Naive thymus-derived CD8-positive, alpha-beta T cell (primary cell): ENCODE measurements at places on chromosomes 16 and 17.

DNA sequence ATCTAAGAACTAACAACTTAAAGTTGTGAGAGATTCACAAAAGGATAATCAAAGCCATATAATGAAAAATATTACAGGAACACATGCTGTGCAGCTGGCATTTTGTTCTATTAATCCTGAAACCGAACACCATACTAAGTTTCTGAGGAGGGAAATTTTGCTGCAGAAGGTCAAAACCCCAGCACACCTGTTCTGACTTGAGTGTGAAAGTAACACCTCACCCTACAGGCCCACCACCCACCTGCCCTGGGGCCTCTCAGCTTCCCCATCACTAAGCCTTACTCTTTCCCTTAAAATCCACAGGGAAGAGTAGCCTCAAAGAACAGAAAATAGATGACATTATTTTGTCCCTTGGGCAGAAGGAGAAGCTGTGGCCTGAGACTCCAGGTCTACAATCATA is 44.8 kb downstream of the STAT5A start:
- no peak for DNase-seq

DNA sequence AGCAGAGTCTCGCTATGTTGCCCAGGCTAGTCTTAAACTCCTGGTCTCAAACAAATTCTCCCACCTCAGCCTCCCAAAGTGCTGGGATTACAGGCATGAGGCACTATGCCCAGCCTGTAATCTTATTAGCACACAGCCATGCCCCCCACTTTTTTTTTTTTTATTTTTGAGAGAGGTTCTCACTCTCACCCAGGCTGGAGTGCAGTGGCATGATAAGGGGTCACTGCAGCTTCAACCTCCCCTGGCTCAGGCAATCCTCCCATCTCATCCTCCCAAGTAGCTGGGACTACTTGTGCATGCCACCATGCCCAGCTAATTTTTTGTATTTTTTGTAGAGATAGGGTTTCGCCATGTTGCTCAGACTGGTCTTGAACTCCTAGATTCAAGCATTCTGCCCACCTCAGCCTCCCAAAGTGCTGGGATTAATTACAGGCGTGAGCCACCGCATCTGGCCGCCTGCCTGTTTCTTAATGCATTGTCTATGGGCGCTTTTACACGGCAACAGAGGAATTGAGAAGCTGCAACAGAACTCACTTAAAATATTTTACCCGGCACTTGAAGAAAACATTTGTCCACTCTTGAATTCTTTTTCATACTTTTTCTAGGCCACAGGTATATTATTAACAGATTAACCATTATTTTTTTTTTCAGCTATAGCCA is 8.8 kb upstream of the CEP20 start:
- no peak for DNase-seq

DNA sequence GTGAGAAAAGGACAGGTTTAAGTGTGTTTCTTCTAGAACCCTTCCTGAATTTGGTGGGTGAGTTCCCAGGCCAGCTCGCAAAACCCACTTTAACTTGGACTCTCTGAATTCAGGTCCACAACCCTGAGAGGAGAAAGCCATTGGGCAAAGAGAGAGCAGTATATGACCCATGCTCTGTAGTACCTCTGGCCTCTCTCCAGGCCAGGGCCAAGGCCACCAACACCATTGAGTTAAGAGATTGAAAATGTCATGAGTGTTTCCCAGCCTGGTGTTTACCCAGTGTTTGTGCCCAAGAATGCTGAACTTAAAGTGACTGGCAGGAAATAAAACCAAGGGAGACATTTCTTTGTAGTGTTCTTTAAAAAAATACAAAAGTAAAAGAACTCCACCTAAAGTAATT is 410.4 kb upstream of the CDH5 start:
- DNase-seq = no peak

- peak; percentile 59 for DNase-seq
Measured at GRCh38 chr17:29566473-29567303, at the start of gene ABHD15. Gene ABHD15, minus strand, starts transcription at chr17:29567037. Its CDS starts 71 bp downstream, at chr17:29566966.

DNA sequence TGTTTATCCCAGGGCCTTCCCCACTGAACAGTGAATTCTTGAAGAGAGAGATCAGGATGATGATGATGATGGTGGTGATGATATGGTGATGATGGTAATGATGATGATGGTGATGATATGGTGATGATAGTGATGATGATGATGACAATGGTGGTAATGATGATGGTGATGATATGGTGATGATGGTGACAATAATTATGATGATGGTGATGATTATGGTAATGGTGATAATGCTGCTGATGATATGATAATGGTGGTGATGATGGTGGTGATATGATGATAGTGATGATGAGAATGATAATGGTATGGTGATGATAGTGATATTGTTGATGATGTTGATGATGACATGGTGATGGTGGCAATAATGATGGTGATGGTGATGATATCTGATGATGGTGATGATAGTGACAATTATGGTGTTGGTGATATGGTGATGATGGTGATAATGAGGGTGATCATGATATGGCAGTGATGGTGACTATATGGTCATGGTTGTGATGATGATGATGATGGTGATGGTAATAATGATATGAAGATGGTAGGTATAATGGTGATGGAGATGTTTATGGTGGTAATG is 99.9 kb downstream of the HAPSTR1 start:
- no peak for DNase-seq

GRCh38 chr16:14155572-14156190 is 84.6 kb downstream of the MRTFB start:
- DNase-seq = no peak

DNA sequence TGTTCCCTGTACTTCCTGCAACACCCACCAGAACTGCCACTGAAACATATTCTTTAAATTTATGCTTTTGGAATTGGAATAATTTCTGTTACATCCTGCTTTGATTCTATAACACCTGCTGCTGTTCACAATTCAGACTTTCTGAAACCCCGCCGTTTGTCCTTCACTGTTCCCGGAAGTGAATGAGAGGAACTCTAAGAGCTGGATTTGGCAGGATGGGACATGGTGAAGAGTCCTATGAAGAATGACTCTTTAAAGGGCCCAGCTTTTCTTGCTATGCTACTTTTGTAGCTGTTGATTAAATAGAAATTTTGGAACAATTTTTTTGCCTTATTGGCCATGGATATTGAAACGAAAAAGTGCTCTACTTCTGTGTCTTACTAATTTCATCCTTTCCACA is 8.9 kb downstream of the AP2B1 start:
- no peak for DNase-seq

DNA sequence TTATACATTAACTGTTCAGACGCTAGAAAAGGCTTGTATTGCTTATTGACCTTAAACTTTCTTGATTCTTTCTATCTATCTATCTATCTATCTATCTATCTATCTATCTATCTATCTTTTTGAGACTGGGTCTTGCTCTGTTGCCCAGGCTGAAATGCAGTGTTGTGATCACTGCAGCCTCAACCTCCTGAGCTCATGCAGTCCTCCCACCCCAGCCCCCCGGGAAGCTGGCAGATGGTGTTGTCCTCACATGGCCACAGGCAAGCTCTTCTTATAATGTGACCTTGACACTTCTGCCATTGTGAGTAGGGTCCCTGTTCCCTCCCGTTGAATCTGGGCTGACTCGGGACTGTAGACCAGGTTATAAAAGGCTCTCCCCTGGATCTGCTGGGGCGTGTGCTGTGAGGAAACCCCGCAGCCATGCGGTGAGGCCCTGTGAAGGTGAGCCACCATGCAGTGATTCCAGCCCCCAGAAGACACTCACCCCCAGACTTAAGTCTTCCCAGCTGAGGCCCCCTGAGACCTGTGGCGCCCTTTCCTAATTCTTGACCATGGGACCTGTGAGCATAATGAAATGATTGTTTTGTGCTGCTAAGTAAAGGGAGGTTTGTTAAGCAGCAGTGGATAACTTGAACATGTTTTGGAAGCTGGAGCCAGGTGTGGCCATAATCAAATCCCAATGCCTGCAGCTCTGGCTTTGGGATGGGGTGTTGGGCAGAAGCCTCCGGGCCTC is 54.3 kb downstream of the RPTOR start:
- DNase-seq = no peak
